Ureter (tissue), 1 donor: ENCODE measurements at places on chromosomes 6 and 20. TPM values are rescaled to one million over a fixed set of nuclear protein-coding genes. Genes with fewer than 3 reads are reported as not detected.

PTCHD4 gene
- total RNA-seq = 1.1 TPM

GRCh38 chr6:36317623-36318022 is 19.1 kb downstream of the BNIP5 start:
- no peak for DNase-seq

DNA sequence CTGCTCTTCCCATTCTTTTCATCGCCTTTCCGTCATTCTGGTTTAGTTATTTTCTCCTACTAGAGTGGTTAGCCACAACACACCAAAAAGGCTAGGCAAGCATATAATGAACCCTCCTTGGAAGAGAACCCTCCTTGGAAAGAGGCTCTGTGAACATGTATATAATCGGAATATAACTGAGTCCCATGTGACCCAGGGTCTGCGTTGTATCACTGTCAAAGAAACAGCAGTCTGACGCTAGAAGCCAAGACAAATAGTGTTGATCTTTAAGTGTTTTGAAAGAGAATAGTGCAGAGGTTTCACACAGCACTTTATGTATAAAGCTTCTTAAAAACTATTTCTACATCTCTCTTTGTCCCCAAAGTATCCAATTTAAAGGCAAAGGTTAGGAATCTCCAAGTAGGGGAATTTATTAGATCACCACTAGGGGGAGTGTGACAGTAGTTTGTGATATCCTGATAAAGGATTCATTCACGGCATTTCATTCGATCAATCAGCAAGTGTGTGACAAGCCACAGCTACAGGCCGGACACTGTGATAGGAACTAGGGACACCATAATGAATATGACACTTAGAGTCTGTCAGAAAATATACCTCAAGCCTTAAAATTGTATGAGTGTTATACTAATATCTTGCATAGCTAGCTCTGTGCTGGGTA is 395.3 kb downstream of the CD109 start:
- no peak for DNase-seq

DNA sequence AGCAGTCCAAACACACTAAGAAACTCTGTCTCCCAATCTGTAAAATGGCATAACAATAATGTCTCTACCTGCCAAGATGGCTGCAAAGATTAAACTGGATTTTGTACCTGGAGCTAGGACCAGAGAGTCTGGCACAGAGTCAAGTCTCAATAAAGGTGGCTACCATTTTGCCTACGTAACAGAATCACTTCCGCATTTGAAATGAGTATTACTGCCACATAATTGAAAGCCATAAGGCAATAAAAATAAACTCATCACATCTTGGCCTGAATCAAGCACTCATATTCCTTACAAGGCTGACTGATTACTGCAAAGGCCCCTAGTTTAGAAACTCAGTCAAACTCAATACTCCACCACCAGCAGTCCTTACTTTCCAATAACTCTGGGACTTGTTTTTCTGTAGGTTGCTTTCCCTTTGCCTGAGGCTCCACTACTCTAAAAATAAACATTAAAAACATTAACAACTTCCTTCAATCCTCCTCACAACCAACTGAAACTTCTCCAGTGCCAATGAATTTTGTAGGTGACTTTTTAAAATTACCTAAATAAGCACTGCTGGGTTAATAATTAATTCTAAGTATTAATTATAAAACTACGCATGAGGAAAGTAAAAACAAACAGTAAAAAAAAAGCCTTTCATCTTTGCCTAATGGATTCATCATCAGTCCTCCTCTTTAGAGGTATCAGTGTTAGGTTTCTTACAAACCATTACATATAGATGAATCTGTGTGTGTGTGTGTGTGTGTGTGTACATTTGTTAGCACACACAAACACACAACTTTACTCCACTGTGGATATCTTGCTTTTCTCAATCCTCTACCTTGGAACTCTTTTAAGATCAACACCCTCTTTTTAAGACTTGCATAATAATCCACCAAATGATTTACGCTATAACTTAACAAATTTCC is 3.7 kb downstream of the KIF16B start:
- no peak for DNase-seq

GID8 gene
- 43.1 TPM for total RNA-seq

DNA sequence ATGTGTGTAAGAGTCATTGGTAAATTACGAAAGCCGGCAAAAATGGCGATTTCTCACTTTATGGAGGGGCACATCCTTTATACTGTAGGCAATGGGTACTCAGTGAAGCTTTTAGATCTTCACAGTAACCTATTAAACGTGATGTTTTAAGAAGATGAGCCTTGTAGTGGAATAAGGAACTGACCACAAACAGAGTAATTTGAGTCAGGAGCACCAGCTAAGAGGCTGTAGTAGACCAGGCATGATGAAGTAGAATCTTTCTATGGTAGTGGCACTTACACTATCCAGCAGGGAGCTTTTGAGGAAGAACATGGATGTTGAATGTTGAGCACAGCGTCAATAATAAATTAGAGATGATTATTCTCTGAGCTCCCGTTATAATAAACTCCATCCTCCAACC is 65.9 kb downstream of the HIVEP2 start:
- DNase-seq = no peak

DNA sequence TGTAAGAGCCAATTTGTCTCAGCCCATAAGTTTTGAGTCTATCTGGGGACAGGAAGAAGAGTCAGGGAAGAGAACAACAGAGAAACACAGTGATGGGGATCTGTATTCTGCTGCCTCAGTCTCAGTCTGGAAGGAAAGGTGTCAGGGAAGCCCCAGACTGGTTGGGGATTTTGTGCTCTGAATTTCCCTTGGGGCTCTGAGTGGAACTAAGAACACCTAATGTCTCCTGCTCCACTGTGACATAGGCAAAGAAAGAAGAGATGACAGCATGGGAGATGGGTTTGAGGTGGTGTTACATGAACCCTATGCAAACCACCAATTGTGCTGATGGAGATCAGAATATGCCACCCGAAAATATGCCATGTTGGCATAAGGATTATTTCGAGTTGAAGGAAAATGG is 139.5 kb upstream of the MYLIP start:
- no peak for DNase-seq

DNA sequence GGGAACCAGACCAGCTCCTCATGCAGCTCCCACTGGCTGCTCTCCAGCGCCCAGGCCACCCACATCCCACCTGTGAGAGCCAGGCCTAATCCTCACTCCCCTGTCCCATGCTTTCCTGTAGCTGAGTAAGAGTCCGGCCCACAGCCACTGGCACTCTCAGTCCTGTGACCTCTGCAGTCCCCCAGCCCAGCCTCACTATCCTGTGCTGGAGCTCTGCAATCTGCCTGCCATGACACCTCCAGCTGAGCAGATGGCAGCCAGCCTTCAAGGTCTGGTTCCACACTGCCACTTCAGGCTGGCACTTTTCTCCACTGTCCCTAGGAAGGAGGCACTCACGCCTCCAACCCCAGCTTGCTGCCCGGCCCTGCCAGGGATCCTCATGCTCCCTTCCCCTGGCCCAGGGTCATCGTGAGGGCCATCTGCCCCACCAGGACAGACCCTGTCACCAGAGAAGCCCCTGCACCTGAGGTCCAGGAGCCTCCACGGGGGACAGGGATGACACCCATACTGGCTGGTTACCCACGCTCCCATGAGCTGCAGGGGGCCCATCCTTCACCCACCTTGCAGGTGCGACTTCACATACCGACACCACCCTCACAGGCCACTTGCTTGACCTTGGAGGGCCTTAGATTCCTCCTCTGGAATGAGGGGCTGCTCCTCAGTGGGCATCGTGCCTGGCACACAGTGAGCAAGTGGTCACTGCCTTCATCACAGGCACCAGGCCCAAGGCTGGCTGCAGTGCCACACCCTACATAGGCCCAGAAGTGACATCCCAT is 100.1 kb downstream of the ASXL1 start:
- DNase-seq = no peak

FUT9 gene
- 6.7 TPM for total RNA-seq

GRCh38 chr20:17625246-17626051 is 55.6 kb downstream of the DSTN start:
- no peak for DNase-seq

DNA sequence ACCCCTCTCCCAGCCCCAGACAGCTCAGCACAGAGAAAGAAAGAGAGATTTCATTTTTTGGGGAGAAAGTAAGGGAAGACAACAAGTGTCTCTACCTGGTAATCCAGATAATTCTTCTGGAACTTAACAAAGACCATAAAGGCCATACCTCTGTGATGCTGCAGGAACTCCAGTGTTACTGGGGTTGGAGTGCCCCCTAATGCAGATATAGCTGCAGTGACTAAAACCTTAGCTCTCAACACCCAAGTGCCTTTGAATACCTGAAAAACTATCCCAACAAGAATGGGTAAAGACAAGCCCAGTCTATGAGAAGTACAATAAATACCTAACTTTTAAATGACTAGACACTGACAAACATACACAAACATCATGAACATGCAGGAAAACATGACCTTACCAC is 365.3 kb upstream of the PTCHD4 start:
- no peak for DNase-seq
